ENCODE measurements at places on chromosomes 1 and 21.

DNA sequence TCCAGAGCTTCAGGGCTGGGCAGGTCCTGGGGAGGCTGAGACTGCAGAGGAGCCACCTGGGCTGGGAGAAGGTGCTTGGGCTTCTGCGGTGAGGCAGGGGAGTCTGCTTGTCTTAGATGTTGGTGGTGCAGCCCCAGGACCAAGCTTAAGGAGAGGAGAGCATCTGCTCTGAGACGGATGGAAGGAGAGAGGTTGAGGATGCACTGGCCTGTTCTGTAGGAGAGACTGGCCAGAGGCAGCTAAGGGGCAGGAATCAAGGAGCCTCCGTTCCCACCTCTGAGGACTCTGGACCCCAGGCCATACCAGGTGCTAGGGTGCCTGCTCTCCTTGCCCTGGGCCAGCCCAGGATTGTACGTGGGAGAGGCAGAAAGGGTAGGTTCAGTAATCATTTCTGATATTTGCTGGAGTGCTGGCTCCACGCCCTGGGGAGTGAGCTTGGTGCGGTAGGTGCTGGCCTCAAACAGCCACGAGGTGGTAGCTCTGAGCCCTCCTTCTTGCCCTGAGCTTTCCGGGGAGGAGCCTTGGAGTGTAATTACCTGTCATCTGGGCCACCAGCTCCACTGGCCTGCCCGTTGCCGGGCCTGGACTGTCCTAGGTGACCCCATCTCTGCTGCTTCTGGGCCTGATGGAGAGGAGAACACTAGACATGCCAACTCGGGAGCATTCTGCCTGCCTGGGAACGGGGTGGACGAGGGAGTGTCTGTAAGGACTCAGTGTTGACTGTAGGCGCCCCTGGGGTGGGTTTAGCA lies 9.3 kb downstream of the MYBPH start:
- DNase-seq = peak; percentile 53

- no peak for DNase-seq
Observed at GRCh38 chr1:231964961-231965360, 338.4 kb downstream of the DISC1 start.

DNA sequence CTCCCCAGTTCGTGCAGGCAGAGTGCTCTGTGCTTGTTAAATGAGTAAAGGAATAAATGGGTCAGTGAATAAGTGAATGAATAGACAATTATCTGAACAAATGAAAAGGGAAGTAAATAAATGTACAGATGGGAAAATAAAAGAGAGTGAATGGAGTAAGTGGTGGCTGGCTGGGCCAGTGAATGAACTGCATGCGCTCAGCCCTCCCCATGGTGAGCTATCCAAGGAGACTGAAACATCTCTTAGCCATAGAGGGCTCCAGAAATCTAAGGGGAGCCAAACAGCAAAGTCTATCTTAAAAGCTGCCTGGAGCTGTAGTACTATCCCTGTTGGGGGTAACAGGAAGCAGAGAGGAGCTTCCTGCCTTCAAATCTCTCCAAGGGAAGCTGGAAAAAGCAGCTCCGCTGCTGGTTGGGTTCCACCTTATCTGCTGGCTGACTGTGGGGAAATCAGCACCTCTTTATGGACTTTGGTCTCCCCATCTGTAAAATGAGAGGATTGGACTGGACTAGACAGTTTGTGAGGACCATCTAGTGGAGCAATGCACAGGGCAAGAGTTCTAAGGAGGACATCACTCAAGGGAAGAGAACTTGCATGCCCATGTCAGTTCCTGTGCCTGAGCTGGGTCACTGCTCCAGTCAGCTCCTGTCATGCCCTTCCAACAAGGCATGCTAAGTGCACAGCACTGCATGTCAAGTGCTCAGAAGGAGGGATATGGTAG lies 77.9 kb downstream of the TRABD2B start:
- no peak for DNase-seq

- DNase-seq = no peak
Observed at GRCh38 chr1:102628109-102628613, 480.2 kb downstream of the COL11A1 start.

- no peak for DNase-seq
Observed at GRCh38 chr1:212189352-212189738, 95.9 kb upstream of the PPP2R5A start.

DNA sequence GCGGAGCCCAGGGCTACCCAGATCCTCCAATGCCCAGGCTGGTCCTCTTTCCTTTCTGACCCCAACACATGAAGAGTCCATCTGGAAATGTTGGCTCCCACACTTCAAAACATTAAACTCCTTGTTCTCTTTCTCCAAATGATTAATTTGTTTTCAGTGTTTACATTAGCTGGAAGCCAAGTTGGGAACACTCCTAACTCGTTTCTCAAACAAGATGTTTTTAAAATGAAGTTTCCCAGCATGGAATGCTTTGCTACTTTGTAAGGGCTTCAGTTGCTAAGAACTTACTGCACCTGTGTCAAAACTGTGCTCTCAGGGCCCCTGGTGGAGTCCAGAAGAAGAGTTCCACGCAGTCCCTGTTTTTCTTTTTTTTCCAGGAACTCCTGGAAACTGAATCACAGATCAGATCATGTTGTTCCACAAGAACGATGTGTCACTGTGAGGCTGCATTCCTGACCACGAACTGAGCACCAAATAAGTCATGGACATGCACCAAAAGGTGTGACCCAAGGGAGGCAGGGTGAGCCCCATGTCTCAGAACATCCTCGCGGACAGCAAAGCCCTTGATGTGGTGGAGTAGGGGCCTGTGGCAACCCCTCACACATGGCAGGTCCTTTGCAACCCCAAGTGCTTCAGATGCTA lies 257.3 kb downstream of the KCNJ6 start:
- DNase-seq = peak; percentile 86

GRCh38 chr1:101407505-101408211 lies 170.8 kb downstream of the S1PR1 start:
- DNase-seq = no peak

DNA sequence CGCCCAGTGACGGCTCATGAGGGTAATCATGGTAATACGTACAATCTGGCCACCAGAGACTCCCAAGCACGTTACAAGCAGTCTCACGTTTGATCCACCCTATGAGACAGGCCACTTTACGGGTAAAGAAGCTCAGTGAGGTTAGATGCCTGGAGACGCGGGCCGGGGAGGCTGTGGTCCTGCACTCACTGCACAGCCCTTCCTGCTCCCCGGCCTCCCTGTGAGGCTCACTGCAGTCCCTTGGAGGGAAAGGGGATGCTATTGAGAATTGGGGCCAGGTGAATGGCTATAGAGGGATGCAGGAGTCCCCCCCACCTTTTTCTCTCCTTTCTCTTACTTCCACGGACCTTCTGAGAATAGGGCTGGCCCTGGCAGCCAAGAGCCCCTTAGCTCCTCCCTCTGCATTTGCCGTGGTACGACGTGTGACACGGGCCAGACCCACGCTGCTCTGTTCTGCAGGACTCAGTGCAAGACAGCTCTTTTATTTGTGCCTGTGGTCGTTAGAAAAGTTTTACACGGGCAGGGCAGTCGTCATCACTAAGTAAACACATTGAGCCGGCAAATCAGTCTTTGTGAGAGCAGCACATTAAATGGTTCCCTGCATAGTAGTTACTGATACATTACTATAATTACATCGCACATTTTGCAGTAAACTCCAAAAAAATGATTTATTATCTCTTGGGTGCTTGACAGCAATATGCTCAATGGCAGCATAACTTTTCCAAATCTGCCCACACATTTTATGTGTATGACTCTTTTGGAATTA lies 18.8 kb downstream of the KIF26B start:
- no peak for DNase-seq

DNA sequence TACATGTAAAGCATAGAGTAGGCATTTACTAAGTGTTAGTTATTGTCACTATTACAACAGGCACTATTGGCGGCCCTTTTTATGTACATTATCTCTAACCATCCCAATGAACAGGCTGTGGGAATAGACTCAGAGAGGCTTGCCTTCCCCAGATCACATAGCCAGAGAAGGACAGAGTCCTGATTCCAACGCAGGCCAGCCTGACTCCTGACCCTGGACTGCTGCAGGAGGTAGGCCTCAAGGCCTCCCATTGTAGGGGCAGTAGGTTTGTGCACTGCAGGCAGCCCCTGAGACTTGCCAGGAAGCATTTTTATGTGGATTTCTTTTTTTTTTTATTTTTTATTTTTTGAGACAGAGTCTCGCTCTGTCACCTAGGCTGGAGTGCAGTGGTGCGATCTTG lies 6.4 kb upstream of the GFI1 start:
- DNase-seq = no peak

GRCh38 chr1:62726011-62726442 lies 37.8 kb upstream of the DOCK7 start:
- no peak for DNase-seq

GRCh38 chr1:185921636-185922035 lies 187.4 kb downstream of the HMCN1 start:
- DNase-seq = no peak

DNA sequence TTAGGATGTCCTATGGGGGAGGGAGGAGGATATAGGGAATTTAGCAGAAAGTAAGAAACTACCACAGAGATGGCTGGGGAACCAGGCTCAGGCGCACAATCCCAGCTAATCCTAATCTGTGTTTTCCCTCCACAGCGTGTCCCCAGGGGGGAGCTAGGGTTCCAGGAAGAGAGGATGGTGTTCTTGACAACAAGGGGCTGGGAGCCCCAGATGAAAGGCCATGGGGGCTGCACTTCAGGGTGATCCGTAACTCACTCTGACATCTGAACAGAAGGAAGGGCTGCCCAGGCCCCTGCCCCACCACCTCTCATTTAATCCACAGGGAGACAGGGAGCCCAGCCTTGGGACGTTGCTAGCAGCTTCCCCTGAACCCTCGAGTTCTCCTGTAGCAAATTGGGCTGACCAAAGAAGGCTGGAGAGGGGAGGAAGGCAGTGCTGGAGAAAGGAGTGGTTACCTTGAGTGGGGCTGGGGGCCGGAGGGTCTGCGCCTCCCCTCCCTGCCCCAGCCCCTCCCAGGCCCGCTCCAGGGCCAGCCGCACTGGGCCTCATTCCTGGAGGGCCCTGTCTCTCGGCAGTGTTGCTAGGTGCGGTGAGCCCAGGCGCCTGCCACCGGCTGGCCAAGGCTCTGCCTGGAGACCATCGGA lies 131.7 kb downstream of the TMEM53 start:
- no peak for DNase-seq

DNA sequence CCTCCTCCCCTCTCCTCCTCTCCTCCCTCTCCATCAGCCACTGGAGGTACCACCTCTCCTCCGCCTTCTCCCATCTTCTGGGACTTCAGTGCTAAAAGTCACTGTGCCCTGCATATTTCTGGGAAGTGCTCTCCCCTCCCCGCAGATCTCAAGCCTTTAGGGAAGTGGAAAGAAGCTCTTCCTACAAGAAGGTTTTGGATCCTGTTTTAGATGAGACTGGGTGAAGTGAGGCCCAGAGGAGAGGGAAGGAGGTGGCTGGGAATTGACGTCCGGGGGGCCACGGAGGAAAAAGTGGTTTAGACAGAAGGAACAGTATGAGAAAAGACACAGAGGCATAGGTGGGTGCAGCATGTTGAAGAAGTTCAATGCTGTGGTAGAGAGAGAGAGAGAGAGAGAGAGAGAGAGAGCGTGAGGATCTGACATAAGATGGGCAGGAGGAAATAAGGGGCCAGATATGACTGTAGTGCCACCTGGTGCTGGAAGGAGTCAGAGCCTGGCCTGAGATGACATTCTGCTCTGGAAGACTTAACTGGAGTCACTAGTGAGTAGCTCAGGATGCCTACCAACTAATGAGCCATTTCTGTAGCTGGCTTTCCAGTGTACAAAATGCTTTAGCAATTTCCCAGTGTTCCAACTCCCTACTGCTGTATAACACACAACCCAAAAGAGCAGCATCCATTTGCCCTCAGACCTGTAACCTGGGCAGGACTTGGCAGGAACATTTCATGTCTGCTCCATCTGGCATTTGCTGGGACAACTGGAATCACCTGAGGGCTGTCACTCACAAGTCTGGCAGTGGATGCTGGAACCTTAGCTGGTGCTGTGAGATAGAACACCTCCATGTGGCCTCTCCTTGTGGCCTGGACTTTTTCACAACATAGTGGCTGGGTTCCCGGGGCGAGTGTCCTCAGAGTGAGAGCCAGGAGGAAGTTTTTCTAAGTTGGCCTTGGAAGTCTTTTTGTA lies 16.6 kb upstream of the ZSCAN20 start:
- DNase-seq = peak; percentile 86

- no peak for DNase-seq
Observed at GRCh38 chr1:169896013-169896412, 2.3 kb upstream of the SCYL3 start.

DNA sequence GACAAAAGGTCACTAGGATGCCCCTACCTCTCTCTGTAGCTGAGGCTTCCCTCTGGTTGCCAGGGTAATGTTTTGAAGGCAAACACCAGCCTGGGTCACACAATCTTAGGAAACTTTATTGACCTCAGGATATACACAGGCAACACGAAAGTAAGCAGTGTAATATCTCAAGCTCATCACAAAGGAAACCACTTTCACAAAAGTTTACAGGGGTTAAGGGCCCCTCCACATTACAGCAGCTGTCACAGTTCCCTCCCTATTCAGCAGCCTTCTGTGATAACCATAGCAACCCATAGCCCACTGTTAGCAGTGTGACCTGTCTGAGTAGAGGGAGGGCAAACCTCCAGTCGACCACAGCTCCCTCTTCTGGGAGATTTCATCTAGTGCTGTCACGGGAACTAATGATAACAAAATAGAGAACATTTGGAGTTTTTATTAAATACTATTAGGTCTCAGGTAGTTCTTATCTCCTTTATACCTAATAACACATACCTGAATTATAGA lies 149.8 kb downstream of the PTPRC start:
- DNase-seq = no peak

DNA sequence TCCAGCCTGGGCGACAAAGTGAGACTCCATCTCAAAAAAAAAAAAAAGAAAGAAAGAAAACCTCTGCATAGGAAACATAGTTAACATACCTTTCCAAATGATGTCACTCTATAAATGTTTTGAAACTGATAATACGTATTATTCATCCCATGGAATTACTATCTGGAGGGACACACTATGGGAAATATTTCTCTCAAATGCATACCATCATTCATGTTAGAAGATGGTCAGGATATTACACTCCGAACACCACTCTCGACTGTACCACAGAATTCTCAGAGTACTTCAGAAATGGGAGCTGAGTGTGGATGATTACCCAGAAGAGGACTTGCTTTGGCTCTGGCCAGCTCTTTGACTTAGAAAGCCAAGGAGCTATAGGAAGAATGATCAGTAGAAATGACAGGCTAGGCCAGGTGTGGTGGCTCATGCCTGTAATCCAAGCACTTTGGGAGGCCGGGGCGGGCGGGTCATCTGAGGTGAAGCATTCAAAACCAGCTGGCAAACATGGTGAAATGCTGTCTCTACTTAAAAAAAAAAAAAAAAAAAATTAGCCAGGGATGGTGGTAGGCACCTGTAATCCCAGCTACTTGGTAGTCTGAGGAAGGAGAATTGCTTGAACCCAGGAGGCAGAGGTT lies 5.2 kb upstream of the LIN28A start:
- DNase-seq = no peak

GRCh38 chr1:29703596-29704370 lies 467.5 kb downstream of the PTPRU start:
- DNase-seq = peak; percentile 86

- no peak for DNase-seq
Observed at GRCh38 chr1:12097321-12097720, 34.2 kb downstream of the TNFRSF8 start.

GRCh38 chr1:58576325-58576726 lies 726 bp downstream of the TACSTD2 start:
- DNase-seq = no peak

- DNase-seq = no peak
Observed at GRCh38 chr1:182061594-182061993, at the start of gene ZNF648. Gene ZNF648, minus strand, starts transcription at chr1:182061712. Its CDS starts 3,702 bp downstream, at chr1:182058010.
